ENCODE measurements at places on chromosomes 11 and 22.

DNA sequence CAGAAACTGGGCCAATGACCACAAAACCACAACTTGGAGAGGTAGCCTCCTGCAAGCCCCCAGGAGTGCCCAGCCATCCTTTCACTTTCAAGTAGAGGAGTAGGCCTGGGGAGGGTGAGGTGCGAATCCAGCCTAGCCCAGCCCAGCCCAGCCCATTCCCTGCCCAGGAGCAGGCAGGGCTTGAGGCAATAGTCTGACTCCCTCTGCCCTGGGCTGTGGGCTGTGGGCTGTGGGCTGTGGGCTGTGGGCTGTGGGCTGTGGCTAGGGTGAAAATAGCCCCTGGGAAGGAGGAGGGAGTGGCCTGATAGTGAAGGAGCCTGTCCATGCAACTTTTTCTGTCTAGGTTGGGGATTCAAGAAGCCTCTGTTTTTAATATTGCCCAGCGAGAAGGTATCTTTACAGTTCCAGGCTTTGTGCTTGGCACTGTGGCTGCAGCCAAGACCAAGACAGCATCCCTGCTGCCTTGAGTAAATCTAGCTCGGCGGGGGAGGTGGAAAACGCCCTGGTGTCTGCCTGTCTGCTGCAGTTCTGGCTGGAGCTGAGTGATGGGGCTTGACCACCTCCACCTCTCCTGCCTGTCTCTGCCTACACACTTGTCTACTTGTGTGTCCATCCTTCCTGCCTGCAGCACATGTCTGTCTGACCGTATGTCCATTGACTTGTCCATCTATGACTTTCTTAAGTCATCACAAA lies 40.7 kb downstream of the LMO1 start:
- peak; percentile 62 for DNase-seq

GRCh38 chr11:104546501-104546900 lies 351.8 kb downstream of the CASP12 start:
- DNase-seq: no peak

- no peak for DNase-seq
Observed at GRCh38 chr11:133467686-133468085, 64.6 kb downstream of the OPCML start.

DNA sequence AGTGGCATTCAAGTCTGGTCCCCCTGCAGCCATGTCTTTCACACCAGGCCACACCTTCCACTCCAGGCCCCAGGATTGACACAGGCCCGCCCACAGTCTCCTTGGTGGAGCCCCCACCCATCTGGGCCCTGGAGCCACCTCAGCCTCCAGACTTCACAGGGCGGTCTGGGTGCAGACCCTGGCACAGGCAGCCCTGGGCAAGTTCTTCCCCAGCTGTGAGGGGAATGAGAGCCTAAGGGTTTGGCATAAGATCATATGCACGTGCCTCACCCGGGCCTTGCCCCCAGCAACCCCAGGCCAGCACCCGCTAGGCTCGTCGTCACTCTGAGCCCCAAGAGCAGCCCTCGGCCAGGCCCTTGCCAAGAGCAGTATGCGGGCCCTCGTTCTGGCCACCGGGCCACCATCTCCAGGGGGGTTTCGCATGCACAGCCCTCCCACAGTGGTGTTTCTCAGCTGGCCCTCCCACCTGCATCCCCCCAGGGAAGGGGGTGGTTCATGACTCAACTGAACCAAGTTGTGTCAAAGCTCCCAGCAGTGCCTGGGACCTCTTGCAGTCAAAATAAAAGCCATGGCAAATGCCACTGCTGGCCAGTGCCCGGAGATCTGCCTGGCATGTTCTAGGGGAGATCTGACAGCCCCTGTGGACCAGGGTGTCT lies 70.4 kb upstream of the KCNQ1OT1 start:
- no peak for DNase-seq

DNA sequence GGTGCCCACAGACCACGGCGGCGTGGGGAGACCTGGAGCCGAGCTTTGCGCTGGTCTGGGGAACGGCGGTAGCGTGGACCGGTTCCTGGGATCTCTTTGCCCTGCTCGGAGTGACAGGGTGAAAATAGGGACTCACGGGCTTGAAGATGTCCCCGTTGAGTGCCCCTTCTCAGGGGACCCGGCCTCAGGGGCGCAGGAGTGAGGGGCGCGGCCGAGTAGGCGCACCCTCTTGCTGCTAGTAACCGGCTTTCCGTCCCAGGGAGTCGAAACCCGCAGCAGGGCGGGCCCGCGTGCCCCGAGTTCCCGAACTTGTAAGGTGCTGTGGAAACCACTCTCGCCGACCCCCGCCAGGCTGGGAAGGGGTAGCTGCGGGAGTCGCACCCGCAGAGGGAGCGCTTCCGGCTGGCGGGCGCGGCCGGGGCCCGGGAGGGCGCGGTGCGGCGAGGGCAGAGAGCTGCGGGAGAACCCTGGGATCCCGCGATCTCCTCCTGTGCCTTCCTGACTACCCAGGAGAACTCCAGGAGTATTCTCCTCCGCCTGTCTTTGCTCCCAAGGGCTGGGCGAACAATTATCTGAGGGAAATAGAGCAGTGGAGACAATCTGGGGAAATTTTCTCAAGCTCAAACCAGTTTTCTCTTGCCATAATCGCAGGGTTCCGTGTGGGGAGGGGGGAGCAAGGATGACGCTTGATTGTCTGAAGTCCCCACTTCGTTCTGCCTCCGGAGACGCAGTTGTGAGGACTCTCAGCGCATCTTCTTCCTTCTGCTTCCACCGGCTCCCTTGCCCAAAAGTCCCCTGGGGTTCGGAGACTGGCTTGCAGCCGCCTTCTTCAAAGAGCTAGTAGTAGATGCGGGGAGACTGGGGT lies 666 bp downstream of the NELL1 start:
- DNase-seq: no peak
